Activated CD4-positive, alpha-beta T cell treated with anti-CD3 and anti-CD28 coated beads, Interleukin-2, amount 50 U/mL, for 48 hours (primary cell): ENCODE measurements at places on chromosomes 1 and 21.

DNA sequence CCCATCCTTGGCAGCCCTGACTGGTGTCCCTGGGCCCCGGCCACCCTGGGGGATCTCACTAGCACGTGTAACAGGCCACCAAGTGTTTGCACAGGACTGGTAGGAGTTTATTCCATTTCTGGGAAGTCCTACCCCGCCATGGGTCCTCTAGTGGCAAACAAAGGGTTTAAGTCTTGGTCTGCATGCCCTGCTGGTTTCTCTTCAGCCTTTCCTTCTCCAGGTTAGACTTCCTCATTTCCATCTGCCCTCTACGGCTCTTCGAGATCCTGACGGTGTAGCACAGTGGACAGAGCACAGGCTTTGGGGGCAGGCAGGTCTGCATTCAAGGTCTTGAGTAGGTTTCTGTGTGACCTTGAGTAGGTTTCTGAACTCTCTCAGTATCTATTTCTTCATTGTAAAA lies 2.8 kb downstream of the AGTRAP start:
- DNase-seq: no peak

GRCh38 chr1:112557385-112557784 lies 48.6 kb downstream of the WNT2B start:
- DNase-seq: no peak

- no peak for DNase-seq
Observed at GRCh38 chr1:86416343-86416742, 7.6 kb upstream of the CLCA2 start.

- DNase-seq: no peak
Observed at GRCh38 chr21:36706482-36706852, 7.6 kb downstream of the SIM2 start.

DNA sequence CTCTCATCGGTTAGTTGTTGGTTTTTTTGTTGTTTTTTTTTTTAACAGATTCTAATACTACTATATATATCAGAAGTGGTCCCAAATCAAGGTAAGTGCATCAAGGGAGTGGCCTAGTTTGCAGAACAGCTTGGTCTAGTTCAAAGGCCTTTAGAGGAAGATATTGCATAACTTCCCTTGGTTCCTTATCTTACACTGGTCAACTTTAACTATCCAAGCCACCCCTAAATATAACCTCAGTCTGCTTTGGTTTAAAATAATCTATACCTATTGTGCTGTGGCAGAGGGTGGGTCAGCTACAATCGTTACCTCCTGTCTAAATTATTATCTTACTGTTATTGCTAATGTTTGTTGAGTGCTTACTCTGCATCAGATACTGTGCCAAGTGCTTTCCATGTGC lies 6.9 kb downstream of the S100A12 start:
- no peak for DNase-seq

DNA sequence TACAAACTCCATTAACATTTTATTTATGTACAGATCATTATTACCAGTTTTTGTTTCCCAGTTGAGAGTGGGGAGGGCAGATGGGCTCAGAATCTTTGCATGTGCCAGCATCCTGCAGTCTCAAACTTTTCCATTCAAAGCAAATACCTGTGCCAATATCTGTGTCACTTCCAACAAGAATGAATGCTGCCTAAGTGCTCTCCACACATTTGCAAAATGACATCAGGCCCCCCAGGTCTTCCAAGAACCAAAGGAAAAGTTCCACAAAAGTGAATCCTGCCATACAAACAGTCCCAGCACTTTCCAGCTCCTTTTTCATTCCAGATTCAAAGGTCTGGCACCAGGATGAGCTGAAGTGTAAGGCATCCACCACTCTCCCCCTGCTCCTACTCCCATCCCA lies 1.7 kb upstream of the TIE1 start:
- DNase-seq: no peak

DNA sequence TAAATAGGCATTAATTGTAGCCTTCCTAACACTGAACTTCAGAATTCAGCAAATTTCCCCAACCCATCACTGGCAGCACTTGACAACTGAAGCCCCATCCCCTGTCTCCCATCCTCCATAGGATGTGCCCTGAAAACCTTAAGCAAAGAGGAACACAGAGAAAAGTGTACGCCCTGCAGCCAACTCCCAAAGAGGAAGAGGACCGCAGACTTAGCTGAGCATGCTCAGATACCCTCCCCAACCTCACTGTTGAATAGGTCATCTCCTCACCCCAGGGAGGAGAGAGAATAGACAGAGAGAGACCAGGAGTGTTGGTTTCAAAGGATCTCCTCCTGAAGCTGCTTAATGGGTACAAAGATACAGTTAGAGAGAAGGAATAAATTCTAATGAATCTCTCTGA lies 50.5 kb downstream of the CD2 start:
- DNase-seq: no peak

DNA sequence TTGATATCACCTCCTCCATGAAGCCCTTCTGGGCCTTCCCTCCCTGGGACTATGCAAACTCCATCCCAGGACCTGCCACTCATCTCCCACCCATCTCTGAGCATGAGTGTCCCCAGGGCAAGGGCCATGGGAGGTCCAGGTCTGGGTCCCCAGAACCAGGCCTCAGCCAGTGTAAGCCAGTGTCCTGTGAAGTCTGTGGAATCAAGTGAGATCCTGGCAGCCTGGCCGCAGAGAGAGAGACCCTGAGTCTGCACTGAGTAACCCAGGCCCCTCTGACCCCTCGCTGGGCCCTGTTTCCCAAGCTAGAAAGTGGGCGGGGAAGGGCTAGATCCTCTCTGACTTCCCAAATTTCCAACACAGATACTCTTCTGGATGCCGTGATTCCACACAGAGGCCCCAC lies 132.7 kb downstream of the DMRTB1 start:
- no peak for DNase-seq

DNA sequence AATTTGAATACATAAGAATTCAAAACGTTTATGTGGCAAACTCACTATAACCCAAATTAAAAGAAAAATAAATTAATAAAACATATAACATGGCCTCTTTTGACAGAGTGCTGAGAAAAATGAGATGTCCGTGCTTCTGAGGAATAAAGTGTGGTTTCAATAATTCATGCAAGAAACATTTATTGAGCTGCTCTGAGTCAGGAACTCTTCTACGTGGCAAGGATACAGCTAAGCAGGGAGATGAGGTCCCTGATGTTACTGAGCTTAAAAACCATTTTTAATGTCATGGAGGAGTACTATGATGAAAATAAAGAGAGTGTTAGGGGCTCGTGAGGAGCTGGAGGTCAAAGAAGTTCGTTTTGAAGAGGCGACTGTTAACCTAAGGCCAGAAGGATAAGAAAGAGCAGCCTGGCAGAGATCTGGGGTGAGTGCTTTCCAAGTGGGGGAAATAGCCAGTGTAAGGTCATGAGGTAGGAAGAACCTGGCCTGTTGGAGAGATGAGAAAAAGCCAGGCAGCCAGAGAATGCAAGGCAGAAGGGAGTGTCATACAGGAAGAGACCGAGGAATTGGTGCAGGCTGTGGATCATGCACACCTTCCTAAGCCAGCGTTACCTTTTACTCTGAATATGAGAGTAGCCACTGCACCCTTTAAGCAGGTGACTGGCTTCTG lies 182.2 kb upstream of the DUSP10 start:
- DNase-seq: no peak

- DNase-seq: no peak
Observed at GRCh38 chr1:111501645-111502044, 1.8 kb downstream of the ADORA3 start.

- DNase-seq: no peak
Observed at GRCh38 chr1:50701706-50702317, 258.3 kb downstream of the FAF1 start.

GRCh38 chr1:206897175-206897574 lies at the start of gene IL24:
Gene IL24 (plus strand): TSS chr1:206897443. CDS start chr1:206897833, 390 bp downstream.
- peak; percentile 76 for DNase-seq

GRCh38 chr1:183881387-183882131 lies 76.6 kb downstream of the RGL1 start:
- DNase-seq: no peak

GRCh38 chr21:44436111-44436611 lies 19.1 kb upstream of the LRRC3 start:
- DNase-seq: no peak

DNA sequence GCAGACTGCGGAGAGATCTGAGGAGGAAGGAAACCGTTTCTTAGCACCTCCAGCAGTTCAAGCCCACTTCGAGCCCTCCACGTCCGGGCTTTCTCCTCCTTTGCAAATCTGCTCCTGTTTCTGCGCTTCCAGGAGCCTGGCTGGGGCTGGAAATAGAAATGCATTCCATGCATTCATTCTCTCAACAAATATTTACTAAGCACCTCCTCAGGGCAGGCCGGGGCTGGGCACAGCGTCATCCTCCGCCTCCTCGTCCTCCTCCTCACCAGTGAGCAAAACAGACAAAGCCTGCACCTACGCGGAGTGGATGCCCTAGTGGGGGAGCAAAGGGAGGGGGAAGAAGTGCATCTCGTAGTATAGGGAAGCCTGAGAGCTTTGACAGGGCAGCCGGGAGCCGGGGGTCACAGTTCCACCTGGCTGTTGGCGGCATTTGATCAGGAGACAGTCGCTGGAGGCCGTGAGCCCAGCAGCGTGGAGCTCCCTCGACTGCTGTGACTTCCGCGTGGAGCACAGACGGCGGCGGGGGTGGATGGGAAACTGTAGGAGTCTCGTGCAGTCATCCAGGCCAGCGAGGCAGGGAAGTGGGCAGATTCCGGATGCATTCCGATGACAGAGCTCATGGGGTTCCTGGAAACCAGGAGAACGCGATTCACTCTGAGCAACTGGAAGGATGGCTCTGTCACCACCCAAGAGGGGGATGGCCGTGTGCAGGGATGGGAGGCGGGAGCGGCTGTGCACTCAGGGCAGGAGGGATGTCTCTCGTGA lies 93.5 kb downstream of the SIK1 start:
- DNase-seq: no peak

DNA sequence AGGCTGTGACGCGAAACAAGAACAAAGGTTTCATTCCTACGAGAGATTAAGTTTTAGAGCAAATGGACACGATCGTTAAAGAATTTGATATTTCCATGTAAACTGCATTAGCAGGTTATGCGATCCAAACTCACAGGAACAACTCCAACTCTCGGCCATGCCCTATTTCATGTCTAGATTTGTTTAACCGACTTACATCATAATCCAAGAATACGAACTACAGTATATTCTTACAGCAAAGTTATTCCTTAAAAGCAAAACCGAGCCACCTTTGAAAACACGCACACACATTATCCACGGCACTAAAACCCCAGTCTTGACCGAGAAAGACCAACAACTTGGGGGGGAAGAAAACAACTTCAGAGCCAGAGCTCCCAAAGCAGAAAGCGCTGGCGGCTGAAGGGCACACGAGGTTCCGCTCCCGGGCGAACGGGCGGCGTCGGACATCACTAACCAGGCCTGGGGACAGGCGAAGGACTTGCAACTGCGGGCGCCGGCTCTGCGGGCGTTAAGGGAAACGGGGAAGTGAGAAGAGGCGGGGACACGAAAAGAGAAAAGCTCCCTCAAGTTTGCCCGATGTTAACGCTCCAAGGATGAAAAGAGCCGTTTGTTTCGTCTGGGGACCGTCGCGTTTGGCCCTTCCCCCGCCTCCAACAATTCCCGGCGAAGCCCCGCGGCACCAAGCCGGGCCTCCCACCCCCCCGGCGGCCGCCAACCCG lies 690 bp downstream of the B3GALNT2 start:
- DNase-seq: peak; percentile 41

DNA sequence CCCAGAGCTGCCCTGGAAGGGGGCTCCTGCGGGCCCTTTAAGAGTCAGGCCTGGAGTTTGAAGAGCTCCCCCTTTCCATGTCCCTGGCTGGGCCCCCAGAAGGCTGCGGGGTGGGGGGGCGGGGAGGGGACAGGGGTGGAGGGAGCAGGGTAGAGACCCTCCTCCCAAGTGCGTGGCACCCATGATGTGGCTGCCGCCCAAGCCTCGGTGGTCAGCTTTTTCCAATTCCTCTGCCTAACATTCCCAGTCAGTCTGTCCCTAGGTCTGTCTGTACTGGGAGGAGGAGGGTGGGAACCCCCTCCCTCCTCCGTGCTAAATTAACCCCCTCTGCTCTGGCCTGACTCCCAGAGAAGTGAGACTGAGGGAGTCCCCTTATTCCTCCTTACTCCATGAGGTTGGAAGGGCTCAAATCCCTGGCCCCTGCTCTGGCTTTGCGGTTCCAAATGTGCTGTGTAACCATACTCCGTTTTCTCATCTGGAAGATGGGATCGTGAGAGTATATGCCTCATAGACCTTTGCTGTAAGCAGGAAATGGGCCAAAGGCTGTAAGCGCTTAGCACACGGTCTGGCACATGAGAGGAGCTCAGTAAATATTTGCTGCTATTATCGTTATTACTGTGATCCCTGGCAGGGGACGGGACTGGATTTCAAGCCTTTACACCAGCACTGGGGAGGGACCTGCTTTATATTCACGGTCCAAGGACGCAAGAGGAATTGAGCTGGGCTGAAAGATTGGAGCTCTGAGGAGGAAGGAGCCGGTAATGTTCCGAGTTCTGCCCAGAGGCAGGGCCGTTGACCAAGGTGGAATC lies 658 bp upstream of the COL16A1 start:
- no peak for DNase-seq

- DNase-seq: no peak
Observed at GRCh38 chr1:154821083-154821482, 49.0 kb downstream of the KCNN3 start.

DNA sequence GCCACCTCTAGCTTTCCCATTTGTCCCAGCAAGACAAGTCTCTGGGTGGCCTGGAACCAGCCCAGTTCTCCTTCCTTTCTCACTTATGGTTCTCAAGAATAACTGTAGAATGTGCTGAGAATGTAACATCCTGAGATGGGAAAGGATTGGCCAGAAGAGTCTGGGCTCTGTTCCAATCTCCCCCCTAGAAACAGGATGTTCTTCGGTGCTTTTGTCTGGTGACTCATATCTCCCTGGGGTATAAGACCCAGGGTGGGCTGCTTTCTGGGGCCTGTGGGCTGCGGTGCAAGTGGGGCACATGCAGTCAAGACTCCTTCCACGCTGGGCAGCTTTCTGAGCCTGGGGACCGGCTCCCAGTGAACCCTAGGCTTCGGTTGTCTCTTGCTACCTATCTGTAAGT lies 251.2 kb upstream of the POU3F1 start:
- DNase-seq: no peak

DNA sequence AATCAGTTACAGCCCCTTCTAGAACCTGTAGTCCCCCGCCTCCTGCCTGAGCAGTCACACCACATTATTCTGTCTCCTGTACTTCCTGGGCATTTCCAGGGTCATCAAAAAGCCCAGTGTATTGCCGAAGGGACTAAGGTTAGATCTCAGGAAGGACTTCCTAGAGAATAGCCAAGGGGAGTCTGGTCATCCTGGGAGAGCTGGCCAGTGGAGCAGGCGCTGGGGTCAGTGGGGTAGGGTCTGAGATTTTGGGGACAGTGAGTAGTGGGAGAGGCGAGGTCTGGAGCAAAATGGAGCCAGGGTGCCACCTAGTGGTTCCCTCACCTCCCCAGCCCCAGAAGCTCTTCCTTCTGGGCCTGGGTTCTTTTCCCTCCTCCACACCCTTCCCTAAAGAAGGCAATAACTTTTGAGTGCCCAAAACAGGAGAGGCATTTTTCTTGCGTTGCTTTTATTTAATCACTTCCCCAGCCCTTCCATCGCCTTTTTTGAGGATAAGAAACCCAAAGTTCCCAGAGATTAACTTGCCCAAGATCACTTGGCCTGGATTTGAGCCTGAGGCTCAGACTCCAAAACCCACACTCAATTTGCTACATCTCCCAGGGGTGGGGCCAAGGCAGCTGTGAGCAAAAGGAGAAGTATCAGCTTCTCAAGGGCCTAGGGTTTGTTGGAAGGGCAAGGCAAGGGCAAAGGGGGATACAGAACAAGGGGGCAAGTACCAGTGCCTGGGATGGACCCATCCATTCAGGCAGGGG lies 7.3 kb upstream of the PMVK start:
- peak; percentile 58 for DNase-seq

GRCh38 chr21:35254006-35254764 lies 205.1 kb upstream of the RUNX1 start:
- no peak for DNase-seq

GRCh38 chr1:173009597-173009996 lies 41.1 kb downstream of the TNFSF18 start:
- DNase-seq: no peak
